Adrenal gland (tissue), 19 donors: ENCODE measurements at places on chromosomes 7 and 10.

DNA sequence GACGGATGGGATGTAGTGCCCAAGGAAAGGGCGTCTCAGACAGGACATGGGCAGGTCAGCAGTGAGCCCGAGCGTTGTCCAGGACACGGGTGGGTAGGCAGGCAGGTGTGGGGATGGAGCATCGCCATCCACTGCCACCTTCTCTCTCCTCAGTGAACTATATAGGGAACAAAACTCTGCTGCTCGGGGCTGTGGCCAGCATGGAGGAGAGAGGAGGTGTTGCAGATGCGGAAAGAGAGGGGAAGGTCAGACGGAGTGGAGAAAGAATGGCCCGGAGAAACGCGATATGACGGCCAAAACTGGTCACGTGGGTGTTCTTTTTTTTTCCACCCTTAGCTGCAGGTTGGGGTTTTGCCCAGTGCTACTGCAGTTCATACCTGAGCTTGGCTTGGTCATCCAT is 71.2 kb downstream of the GRID1 start:
- no peak for DNase-seq

- no peak for DNase-seq
Measured at GRCh38 chr10:36534471-36535002, 590.9 kb upstream of the ANKRD30A start.

DNA sequence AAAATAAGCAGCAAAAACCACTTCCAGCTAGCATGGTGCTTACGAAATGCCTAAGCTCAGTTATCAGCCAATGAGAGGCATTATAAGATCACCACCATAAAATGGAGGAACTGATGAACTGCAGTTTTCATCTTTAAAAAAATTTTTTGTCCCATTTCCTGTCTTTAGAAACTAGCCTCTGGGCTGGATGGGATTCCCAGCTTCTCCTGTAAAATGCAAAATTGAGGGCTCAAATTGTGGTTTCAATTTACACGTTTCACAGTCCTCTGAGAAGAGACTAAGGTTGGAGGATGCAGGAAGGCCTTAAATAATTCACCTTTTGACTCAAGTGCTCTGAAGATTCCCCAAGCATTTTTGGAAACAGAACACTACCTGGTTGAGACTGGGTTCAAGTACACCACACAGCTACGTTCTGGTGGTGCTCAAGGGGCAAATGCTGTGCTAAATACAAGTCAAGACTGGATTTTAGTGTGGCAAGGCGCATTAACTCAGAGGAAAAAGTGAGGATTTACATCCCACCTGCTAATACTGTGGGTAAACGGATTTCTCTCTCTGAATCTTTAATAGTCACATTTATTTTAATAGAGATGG is 951 bp downstream of the ZNF25 start:
- no peak for DNase-seq

GRCh38 chr10:117339578-117339977 is 35.7 kb downstream of the PDZD8 start:
- DNase-seq: no peak

GRCh38 chr10:100146875-100147650 is 38.8 kb downstream of the ERLIN1 start:
- no peak for DNase-seq

GRCh38 chr10:13087986-13088618 is 11.9 kb upstream of the OPTN start:
- no peak for DNase-seq

GRCh38 chr7:47882635-47883034 is 65.6 kb downstream of the PKD1L1 start:
- DNase-seq: no peak

- no peak for DNase-seq
Measured at GRCh38 chr7:5360451-5360850, 63.2 kb downstream of the TNRC18 start.

GRCh38 chr10:32156031-32156495 is 99.8 kb upstream of the KIF5B start:
- DNase-seq: no peak

DNA sequence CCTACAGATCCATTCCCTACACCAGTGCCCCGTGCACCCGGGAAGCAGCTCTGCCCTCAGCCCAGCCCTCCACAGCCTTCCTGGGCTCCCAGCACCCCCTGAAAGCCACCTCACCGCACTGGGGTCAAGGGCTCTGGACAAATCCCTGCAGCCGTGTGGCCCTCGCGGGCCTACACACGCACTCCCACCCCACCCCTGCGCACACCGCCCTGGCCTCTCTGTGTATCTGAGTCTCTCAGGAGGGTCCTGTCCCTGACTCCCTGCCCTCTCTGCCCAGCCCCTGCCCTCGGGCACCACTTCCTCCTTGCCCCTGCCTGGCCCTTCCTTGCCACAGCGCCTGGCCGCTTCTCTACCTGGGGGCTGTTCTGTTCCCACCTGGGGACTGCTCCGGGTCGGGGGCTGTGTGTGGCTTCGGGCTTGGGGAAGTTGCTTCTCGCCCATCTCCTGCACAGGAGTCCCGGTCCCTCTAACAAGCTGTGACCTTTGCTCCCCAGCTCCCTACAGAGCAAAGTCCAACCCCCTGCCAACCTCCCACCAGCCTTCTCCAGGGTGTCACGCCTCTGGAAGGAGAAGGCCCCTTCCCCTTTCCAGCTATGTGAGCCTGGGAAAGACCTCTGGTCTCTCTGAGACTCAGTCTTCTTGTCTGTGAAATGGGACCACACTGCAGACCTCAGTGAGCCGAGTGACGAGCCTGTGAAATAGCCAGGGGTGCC is 1.5 kb downstream of the TMEM184A start:
- no peak for DNase-seq

- DNase-seq: no peak
Measured at GRCh38 chr7:148711191-148712102, 12.7 kb downstream of the CUL1 start.

DNA sequence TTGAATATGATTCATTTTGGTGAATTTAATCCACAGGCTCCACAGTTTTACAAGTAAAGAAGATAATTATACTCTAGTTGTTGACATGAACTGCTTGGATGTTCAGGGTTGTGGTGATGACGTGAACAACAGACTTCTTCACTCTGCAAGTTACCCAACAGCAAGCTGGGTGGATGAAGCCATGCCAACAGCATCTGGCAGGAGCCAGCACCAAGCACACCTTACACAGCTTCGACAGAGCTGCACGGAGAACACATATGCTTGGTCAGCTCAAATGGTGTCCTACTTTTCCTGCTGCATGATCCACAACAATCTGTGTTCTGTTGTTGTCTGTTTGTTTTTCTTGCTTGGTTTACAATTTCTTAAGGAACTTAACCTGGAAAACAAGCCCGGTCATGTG is 9.8 kb downstream of the NOD1 start:
- no peak for DNase-seq

DNA sequence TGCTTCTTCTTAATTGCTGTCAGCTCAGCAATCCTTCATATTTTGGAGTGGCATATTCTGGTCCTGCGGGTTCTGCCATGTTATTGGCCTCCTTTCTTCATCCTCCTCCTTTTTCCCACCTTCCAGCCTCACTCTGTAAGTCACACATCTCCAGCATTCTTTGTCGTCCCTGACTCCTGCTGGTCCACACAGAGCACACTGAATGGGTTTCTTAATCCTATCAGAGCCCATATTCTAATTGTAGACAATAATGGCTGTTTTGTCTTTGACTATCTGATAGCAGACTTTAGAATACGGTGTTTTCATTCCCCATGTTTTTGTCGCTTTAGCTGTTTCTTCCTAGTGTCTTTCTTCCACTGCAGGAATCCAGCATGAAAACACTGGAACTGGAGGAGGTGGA is 389.6 kb downstream of the REEP3 start:
- DNase-seq: no peak

DNA sequence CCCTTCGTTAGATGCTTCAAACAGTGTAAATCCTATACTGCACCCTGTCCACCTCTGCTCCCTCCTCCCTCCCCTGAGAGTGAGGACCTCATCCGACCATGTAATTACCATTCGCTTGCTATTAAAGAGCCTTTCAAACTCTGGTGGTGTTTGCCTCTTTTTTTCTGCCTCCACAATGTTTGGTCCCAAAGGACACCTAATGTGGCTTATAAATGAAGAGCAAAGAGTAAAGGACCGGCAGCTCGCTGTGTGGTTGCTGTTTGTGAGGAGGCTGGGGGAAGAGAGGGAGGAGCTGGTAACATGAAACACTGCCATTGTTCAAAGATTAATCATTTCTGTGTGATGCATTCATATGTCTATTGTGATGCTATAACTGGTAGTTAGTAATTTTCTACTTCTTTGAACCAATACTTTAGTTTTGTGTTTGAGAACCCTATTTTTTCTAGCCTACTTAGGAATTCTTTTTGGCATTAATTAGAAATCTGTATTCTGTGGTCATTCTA is 27.9 kb downstream of the MTURN start:
- DNase-seq: no peak

DNA sequence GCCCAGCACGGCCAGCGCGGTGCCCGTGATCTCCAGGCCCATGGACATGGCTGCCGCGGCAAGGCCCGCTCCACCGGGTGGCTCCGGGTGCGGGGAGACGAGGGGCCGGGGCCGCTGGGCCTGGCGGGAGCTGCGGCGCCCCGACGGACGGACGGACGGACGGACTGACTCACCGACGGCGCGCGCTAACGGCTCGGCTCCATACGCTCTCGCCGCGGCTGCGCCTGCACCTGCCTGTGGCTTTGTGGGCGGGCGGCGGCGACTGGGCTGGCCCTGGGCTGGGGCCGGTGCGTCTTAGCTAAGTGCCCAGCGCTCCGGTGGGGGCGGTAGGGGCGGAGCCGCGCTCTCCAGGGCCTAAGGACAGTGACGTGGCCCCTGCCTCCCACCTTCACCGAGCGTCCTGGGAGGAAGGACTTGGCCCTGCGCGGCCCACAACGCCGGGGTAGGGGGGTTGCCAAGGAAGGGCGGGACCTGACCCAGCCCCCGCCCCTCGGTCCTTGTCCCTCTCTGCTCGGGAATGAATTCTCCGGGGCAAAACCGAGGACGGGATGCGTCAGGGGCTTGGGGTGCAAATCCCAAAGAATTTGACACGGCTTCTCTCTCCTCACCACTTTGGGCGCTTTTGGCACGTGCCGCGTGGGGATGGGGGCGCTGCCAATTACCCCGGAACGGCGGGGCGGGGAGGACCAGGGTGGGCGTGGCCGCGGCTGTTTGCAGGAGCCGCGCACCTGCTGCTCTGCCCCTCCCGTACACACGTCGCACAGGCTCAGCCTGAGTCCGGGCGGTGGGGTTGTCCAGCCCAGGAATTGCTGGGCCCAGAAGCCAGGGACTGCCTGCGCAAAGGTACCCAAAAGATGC is at the start of gene CLDN3:
Gene CLDN3, minus strand, starts transcription at position 269 of the 858 bp plus-strand sequence. Its CDS starts 221 bp downstream, at position 48.
- no peak for DNase-seq

DNA sequence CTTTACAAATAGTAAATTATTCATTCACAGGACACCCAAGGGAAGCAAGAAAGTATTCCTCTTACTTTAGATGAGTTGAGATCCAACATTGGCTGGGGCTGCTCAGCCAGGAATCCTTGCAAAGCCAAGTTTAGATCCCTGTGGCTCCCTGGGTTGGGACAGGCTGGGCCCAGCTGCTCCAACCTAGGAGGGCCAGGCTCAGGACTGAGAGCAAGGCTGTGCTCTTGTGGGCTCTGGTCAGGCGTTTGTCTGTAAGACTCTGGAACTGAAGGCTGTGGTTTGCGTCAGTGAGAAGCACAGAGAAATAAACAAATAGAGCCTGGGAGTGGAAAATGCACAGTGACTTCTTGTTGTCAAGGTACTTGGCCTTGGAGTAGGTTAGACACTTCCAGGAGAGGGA is 53.2 kb upstream of the TMEM273 start:
- DNase-seq: no peak

- DNase-seq: no peak
Measured at GRCh38 chr7:29485339-29486190, 78.1 kb upstream of the PRR15 start.

DNA sequence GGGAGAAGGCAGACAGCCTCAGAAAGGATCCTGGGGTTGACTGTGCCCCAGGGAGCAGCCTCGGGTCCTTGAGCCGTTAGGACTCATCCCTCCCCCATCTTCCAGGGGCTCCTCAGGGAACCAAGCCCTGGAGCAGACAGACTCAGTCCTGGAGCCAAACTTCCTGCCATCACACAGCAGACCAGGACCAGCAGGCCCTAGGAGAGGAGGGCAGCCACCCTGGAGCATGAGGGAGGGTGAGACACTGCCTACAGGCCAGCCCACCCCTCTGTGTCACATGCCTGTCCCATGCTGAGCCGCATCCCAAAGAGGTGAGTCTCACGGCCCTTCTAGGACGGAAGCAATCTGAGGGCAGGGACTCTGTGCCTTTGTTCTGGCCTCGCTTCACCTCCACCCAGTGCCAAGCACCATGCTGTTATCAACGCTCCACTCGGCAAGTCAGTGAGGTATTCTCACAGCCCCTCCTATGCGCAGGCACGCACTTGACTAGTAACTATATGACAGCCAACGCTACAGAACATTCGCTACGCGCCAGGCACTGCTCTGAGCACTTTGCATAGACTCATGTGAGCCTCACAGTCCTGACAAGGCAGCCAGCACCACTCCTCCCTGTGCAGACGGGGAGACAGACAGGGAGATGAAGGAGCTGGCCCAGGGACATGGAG is 19.1 kb downstream of the MAD1L1 start:
- DNase-seq: no peak

DNA sequence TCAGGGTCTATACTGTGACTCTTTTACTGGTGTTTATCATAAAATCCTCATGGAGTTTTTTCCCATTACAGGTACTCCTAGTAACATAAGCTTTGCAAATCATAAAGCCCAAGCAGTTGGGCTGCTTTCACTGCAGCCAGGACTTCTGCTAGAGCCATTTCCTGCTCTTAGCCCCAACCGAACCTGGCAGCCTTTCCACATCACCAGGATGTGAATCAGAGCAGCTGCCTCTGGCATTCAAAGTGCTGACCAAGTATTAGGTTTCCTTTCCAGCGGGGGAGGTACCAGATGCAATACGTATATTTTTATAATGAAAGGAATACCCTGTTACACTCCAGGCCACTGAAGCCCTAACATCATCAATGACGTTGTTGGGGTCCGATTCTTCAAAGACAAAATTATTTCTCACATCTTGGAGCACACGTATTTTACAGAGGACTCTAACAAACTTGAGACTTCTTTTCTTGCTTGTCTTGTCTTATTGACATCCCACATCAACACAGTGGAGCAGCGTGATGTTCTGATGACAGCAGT is 3.6 kb upstream of the HTR5A start:
- no peak for DNase-seq

DNA sequence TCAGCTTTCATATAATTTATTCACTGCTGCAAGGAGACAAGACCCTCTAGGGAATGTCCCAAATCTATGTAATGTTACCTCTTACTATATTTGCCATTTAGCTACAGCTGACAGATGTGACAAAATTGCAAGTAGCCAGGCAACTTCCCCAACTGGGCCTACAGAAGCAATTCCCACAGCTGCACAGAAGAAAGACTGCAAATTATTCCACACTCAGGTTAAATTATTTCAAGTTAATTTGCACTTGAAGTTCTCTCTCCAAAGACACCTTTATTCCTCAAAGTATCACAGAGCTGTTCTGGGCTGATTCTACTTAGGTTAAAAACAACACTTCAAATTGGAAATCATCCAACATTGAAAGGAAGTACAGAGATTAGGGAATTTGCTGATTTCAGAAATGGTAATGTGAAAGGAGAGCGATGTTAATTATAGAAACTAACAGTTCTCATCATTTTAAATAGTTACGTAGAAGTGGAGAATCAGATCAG is 133.6 kb downstream of the THSD7A start:
- DNase-seq: no peak

GRCh38 chr10:126061526-126061925 is 165.2 kb downstream of the FANK1 start:
- no peak for DNase-seq

GRCh38 chr10:7950981-7951847 is 103.3 kb upstream of the GATA3 start:
- no peak for DNase-seq
